ELR (cell line): ENCODE measurements at places on chromosomes 12 and 14.

DNA sequence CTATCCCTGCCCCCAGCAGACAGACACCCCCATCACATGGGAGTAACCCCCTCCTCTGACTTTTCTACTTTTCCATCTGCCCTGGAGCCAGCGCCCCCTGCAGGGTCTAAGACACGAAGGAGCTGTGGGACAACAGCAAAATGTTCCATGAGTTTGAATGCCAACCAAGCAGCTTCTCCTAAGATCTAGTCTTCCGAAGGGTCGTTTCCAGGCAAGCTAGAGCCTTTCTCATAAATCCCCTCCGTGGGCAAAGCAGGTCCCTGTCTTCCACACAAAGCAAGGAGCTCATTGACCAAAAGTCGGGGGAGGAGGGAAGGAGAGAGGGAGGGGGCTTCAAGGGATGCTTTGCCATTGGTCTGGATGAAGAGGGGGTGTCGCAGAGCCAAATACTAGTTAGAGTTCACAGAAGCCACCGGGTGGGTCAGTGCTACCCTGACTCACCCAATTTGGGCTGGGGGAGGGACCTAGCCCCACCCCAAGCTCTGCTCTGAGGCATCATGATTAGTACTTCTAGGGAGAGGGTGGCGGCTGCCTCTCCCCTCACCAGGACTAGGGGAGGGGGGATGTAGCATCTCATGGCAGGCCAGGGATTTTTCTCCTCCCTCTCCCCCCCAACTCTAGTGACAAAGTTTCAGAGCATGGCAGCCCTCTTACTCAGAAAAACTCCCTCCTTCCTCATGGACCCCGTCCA lies 1.6 kb downstream of the MSI1 start:
- DNase-seq: peak; percentile 17

DNA sequence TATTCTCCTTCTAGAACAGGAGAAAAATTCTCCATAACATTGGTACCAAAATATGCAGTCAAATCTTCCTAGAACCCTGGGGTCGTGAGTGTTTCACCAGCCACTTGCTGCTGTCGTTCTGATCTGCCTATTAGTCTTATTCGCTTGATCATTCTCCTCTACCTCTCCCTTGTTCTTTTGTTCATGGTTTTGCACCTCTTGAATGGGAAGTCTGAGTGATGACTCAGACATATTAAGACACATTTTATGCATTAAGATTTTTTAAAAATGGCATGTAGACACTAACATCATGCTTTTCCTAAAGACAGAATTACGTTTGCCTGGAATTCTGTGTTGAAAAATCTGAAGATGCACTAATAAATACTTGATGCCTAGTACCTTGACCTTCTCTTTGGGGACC lies 159.2 kb upstream of the LRIG3 start:
- DNase-seq: no peak

DNA sequence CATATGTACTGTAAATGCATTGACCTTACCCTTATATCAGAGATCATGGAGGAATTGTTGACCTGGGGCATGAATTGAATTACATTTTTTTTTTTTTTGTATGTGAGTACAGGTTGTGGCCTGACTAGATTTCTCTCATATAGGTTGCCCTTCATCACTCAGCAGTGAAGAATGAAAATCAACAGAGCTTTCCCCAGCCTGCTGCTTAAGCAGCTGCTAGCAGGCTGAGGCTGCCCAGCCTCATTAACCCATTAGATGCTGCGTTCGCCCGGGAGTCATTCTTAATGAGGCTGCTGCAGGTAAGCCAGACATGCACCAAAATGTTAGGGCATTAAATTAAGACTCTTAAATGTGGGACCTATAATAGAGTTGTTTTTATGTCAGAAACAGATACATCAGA lies 236.0 kb downstream of the ETNK1 start:
- no peak for DNase-seq

- no peak for DNase-seq
Measured at GRCh38 chr12:132537049-132537448, 47.1 kb downstream of the FBRSL1 start.

GRCh38 chr12:18946106-18946505 lies 183.4 kb upstream of the PLEKHA5 start:
- DNase-seq: no peak

DNA sequence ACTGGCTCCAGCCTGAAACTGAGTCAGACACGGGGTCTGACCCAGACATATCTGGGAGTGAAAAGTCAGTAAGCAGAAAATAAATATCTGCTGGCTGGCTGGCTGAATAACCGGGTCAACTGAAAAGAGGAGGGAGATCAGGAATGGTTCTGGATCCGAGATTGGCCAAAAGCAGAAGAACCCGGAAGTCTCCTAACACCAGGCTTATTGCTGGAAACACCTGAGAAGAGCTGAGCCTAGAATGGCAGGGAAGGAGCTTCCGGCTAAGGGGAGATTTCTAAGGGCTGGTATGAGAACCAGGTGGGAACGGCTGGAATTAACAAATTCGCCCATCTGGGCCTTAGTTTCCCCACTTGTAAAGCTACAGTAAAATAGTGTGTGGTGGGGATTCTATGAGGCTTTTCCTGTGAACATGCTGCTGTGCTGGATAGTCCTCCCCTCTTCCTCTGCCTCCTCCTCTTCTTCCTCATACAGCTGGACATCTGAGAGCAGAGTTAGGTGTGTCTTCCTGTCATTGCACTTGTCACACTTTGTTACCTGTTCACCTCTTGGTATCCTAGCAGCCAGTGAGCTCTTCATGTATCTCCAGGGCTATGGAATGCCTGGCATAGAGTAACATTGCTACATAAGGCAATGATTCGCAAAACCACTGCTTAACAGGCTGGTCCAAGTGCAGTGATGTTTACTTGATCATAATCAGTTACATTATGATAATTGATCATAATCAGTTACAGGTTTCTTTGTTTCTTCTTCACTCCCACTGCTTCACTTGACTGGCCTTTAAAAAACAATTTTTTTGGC lies 2.0 kb upstream of the SHMT2 start:
- peak; percentile 31 for DNase-seq

DNA sequence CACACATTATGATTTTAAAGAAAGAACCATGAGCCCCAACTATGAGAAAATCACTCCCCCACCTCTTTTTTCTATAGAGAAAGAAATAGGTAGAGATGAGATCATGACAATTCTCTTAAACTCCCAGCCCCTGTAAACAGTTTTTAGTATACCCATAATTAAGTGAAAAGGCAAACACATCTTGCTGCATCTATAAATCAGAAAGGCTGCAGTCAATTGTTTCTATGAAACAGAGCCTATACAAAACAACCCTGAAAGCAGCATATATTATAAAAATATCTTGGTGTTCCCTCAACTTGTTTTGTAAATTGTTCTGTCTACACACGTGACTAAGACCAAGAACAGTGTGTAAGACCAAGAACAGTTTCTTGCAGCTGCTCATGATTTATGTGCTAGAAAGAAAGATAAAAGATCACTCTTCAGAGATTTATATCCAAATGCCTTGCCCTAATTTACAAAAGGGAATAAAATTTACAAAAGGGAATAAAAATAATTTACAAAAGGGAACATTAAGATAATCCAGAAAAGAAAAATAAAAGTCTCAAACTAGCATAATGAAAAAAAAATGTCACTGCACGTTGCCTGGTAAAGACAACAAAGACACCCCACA lies 4.8 kb downstream of the KITLG start:
- DNase-seq: no peak

DNA sequence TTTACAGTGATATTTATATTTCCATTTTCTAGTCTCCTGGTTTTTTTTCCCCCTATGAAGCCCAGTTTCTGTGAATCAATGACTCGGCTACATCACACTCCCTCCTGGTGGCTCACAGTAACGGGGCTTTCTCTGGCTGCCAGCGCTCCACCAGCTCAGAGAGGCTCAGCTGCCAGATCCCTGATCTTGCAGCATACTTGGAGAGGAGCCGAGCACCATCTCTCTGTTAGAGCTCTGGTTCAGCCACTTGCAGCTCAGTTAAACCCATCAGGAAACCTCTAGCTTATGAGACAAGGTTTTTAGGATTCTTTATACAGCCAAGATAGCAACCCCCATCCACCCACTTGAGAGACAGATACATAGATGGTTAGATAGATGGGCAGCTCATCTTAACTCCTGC lies 74.6 kb downstream of the CIT start:
- DNase-seq: no peak

DNA sequence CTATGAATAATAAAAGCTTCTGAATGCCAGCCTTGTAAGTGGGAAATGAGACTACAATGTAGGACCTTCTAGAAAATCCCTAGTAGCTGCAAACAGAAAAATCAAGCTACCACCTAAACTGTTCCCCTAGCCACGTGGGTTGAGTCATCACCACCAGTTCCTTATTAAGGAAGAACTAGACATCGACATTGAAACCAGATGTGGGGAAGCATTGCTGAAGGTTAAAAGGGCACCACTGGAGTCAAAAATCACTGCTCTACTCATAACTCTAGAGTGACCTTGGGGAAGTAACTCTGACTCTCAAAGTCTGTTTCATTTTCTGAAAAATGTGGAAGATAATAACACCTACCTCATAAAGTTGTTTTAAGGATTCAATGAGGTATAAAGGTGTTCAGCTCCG lies 9.4 kb upstream of the CNIH1 start:
- DNase-seq: peak; percentile 57

DNA sequence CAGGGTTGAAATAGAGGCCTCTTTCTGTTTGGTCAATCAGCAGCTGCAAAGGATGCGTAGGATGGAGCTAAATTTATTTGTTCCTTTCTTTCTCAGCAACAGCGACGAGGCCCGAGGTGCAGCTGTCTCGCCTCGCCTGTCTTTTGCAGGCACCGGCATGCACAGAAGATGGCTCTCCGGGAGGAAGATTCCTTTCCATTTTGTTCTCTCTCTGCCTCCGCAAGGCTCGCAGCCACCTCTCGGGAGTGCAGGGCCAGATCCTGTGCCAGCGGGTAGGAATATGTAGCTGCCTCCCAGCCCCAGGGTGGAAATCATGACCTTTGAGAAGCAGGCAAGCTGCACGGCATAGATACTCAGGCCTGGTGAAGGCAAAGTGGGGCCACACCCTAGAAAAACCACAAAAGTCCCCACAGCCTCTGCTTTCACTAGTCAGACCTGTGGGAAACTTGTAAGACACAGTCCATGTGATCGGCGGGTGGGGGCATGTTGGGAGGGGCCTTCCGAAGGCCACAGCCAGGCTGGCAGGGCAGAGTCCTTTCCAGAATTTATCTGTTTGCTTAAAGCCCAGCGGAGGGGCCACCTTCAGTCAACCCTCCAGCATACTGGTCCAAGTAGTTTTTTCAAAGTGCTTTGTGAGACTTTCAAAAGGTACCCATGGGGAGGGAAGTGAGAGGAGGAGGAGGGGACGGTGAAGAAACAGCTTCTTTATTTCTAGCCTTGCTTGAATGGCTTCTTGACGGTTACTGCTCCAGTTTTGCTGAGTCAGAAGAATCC lies at the start of gene MAP1LC3B2:
MAP1LC3B2 (plus strand) TSS at position 220 of the 774 bp plus-strand sequence. CDS start 16,562 bp downstream, outside the sequence.
- DNase-seq: peak; percentile 55

GRCh38 chr12:80316222-80316621 lies 127.8 kb upstream of the PTPRQ start:
- DNase-seq: no peak

DNA sequence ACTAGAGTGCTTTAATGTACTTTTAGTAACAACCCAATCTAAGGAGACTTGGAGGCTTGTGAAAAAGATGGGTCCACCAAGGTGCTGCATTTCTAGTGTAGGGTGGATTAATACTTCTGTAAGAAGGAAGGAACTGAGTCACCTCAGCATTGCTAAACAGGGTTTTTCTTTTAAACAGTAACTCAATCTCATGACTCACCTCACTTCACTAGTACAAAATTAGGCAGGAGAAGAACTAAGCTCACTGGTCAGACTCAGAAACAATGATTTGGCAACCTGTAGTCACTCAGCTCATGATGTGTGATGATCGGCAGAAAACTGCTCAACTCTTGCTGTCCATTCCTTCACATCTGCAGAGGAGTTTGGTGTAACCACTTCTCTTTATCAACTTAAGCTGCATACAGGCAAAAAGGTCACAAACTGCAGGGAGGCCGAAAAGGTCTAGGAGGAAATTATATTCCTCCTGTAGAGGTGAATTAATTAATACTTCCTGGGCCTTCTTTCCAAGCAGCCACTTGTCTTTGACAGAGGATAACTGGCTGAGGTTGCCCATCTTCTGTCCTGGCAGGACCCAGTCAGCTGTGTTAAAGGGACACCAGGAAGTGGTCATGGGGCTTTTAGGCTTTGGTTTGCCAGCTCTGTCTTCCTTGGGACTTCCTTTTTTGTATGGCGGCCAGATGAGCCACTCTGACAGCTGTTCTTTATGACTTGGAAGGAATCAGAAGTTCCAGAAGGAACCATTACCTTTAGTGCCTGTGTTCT lies 466.9 kb downstream of the FUT8 start:
- DNase-seq: peak; percentile 82

- DNase-seq: no peak
Measured at GRCh38 chr12:43180242-43180641, 371.8 kb downstream of the ADAMTS20 start.

GRCh38 chr12:104339663-104340062 lies 36.1 kb downstream of the EID3 start:
- no peak for DNase-seq

DNA sequence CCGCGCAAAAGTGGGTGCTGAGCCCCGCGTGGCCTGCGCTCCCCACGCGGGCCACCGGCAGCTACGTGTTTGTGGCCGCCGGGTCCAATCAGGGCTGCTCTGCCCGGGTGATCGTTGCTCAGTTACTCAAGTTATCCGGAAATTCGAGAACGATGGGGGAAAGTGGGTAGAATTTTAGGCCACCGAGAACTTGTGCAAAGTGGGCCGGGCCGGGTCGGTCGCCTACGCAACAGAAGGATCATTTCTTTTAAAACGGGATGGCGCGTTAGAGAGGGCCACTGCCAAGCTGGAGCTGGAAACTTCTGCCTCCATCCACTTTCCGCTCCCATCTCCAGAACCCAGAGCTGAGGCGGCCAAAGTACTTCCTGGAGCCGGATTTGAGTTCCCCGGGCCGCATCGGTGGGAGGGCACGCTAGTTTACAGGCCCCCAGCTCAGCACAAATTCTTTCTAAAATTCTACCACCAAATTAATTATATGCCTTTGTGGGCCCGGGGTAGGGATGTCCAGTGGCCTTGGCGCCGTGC lies 3.5 kb downstream of the RFX4 start:
- DNase-seq: no peak

GRCh38 chr12:96242597-96242996 lies 48.4 kb downstream of the ELK3 start:
- no peak for DNase-seq

GRCh38 chr12:19198272-19198671 lies 68.7 kb downstream of the PLEKHA5 start:
- peak; percentile 92 for DNase-seq

DNA sequence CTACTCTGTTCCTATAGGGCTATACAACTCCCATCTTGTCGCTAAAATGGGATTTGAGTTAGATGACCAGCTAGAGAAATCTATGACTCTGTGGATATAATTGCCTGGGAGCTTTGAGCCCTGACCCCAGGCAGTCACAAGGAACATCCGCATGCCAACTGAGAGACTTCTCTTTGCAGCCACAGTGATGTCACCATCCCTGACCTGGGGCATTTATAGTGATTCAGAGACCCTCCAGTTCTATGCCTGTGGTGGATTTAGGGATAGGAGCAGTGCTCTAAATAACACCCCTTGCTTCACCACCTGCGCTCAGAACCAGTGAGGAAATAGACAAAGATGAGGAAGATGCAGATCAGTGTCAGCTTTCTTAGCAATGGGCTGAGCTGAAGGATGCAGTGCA lies 86.2 kb downstream of the RIN3 start:
- DNase-seq: peak; percentile 82

- DNase-seq: no peak
Measured at GRCh38 chr12:83322809-83323208, 636.1 kb downstream of the TMTC2 start.
